Ammon's horn (tissue), 1 donor: ENCODE measurements at places on chromosomes 3 and 15.

- no peak for DNase-seq
Measured at GRCh38 chr3:55484191-55484689, 2.9 kb downstream of the WNT5A start.

- no peak for DNase-seq
Measured at GRCh38 chr3:147189016-147189415, 217.3 kb downstream of the ZIC4 start.

- no peak for DNase-seq
Measured at GRCh38 chr3:52458031-52458760, 2.8 kb downstream of the NISCH start.

- DNase-seq, result no peak
Measured at GRCh38 chr15:89799011-89799911, 15.4 kb downstream of the ANPEP start.

DNA sequence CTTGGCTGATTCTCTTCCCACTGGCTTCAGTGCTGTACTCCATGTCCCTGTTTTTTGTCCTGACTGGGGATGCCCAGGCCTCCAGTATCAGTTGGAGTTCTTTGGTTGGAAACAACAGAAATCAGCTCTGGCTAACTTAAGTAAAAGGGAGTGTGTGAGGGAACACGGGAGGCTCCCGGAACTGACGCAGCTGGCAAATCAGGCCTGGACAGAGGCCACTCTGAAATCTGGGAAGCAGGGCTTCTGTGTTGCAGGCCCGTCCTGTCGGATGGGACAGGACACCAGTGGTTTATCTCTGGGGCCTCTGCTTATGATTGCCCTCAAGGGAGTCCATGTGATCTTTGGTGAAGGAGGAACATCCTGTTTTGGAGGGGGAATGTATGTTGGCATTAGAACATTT is 124.3 kb downstream of the CHCHD6 start:
- no peak for DNase-seq

GRCh38 chr3:15434756-15435155 is 7.4 kb downstream of the EAF1 start:
- DNase-seq, result no peak

- no peak for DNase-seq
Measured at GRCh38 chr15:100762913-100763834, 116.5 kb upstream of the ALDH1A3 start.

- DNase-seq, result no peak
Measured at GRCh38 chr3:10004960-10005564, 18.4 kb upstream of the EMC3 start.

GRCh38 chr3:36981006-36981405 is 11.9 kb downstream of the EPM2AIP1 start:
- no peak for DNase-seq
